Activated CD4-positive, alpha-beta T cell treated with anti-CD3 and anti-CD28 coated beads for 48 hours (primary cell): ENCODE measurements at places on chromosomes 7 and 10.
A peak's percentile ranks its signal among the peaks of the same experiment; 100 is the strongest.

DNA sequence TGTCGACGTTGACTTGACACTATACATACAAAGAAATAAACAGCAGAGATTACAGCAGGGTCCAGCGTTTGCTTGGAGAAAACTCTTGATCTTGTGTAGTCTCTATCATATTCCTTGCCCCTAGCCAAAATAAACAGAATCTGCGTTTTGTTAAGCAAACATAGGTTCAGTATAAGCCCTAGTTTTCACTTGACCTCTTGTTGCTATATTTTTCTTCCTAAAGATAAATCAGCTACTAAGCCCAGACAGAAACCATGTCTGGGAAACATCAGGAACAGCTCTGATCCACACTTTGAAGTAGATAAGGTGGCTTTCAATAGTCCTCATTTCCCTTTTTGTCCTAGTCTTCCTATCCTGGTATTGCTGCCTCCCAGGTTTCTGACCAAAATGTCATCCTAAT is 328.2 kb upstream of the MAGI2 start:
- DNase-seq = no peak

GRCh38 chr7:142356166-142356565 is 98.3 kb upstream of the PRSS58 start:
- no peak for DNase-seq

DNA sequence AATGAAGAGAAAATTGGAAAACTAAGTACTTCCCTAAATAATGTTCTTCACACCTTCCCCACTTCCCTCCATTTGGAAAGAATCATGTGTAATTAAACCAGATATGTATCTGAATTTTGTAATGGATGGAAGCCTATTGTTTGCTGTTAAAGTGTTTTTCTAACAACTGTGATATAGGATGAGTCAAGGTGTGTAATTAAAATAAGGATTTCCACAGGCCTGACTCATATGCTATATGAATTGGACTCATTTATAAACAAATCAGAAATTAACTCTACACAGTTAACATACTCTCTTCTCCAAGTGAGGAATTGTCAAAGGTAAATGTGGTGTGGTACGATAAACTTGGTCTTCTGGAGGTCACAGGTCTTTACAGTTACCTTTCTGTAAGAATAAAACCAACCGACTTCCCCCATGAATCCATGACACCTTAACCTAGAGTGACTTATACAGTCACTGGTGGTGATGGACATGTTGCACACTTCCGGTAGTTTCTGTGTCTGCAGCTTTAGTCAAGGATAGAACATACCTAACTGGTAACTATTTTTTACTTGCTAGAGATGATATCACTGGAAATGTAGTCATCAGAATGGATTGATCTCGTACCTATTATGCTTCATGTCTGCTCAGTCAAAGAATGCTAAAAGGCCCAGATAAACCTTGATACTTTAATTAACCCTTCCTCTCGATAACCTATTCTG is 12.8 kb downstream of the PNLIPRP3 start:
- no peak for DNase-seq

GRCh38 chr7:146115851-146116520 is 615 bp upstream of the CNTNAP2 start:
- DNase-seq = peak; percentile 46

DNA sequence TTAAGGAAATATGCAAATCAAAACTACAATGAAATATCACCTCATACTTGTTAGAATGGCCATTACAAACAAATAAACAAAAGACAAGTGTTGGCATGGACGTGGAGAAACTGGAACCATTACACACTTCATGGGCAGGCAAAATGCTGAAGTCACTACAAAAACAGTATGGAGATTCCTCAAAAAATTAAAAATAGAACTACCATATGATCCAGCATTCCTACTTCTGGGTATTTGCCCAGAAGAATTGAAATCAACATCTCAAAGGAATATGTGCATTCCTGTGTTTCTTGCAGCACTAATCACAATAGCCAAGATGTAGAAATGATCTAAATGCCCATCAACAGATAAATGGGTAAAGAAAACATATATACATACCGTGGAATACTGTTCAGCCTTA is 83.6 kb downstream of the NRCAM start:
- no peak for DNase-seq

GRCh38 chr7:128084896-128085608 is 53.8 kb upstream of the LRRC4 start:
- no peak for DNase-seq

DNA sequence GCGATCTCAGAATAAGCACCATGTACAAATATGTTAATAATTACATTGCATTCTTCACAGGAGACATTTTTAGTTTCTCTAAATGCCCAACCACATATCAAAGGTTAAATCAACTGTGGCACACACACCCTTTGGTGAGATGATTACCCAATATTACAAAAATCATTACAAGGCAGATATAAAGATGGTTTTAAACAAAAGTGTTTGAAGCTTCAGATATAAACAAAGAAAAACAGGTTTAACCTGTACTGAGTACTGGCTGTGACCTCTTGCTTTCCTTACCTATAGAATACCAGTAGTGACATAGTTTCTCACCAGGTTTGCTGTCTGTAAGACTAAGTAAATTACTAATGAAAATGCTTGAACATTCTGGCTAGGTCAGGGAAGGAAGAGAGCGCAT is 360.0 kb upstream of the IGFBP3 start:
- DNase-seq = no peak

DNA sequence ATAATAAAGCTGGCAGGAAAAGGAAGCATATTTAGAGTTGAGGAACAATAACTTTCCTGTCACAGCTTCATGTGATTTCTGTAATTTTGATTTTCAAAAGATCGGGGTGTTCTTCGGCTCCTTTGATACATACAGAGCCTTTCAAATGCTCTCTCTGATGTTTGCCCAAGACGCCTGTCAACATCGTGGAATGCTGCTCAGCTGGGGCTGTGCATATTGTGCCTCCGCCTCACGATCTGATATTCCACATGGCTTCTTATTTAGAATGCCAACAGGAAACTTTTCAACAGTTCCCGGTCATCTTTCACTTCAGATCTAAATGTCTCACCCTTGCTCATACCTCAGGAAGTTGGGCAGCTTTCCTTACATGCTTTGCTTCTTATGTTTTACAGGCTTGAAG is 7.3 kb downstream of the NPY start:
- no peak for DNase-seq

GRCh38 chr10:92187101-92187500 is 103.8 kb downstream of the CPEB3 start:
- no peak for DNase-seq

- DNase-seq = no peak
Measured at GRCh38 chr10:124041675-124042445, 51.5 kb downstream of the CHST15 start.

DNA sequence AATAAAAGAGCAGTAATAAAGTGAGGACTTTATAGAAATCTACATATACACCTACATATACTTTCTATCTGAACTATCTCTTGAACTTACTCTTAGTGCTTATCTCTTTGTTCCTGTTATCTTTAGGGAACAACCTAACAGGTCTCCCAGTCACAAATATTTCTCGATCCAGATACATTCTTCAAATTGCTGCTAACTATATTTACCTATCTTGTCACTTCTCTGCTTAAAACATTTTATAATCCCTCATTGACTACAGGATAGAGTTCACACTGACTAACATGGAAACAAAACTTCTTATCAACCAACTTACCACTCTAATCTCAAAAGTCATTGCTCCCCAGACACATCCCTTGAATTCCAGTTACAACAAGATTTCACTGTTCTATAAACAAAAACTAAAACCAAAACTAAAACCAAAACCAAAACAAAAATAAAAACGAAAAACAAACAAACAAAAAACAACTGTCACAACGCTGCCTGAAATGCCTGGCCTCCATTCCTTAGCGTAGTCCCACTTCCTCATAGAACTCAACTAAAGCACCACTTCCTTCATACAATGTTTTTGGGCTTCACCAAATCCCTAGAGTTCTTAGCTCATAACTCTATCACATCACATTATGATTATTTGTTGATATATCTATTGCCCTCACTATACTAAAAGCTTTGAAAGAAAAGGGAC is 134.7 kb downstream of the SEMA3D start:
- DNase-seq = no peak

- DNase-seq = no peak
Measured at GRCh38 chr7:93943816-93944540, 22.4 kb downstream of the GNG11 start.

DNA sequence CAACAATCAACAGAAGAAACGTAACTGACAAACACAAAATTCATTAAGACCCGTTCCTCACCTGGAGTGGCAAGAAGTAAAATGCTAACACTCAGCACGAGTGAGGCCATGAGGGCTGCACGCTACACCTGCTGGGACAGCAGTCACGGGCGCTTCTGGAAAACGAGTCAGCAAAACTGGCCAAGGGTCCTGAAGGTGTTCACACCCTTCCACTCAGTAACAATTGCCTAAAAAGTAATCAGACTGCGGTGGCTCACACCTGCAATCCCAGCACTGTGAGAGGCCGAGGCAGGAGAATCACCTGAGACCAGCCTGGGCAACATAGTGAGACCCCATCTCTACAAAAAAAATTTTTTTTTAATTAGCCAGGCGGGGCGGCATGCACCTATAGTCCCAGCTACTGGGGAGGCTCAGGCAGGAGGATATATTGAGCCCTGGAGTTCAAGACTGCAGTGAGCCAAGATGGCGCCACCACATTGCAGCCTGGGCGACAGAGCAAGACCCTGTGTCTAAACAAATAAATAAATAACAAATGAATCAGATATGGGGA is 199.1 kb downstream of the MAD1L1 start:
- DNase-seq = no peak

DNA sequence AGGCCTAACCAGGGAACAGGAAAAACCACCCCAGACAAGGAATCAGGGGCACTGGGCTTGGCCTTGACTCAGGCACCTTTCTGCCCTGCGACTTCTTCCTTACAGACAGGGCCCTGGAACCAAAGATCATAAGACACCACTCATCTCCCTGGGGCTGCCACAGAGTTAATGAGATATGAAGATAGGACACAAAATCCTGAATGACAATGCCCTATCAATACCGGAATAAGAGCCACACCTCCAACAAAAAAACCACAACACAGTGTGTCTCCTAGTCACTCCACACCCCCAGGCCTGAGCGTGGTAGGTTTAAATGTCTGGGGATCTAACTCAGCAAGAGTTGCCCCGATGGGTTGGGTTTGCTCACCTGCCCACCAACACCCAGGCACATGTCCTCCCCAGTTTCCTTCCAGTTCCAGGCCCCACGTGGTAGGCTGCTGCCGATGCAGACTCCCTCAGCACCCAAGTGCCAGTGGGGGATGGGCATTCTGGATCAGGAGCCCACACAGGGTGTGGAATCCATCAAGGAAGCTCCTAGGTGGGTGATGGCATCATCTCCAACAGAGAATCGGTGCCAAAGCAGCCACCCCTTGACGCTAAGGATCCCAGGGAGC is 3.9 kb downstream of the DLG5 start:
- DNase-seq = no peak

GRCh38 chr10:20870834-20871233 is 26.3 kb downstream of the NEBL start:
- DNase-seq = no peak

- no peak for DNase-seq
Measured at GRCh38 chr10:27542812-27543211, 38.7 kb downstream of the RAB18 start.

DNA sequence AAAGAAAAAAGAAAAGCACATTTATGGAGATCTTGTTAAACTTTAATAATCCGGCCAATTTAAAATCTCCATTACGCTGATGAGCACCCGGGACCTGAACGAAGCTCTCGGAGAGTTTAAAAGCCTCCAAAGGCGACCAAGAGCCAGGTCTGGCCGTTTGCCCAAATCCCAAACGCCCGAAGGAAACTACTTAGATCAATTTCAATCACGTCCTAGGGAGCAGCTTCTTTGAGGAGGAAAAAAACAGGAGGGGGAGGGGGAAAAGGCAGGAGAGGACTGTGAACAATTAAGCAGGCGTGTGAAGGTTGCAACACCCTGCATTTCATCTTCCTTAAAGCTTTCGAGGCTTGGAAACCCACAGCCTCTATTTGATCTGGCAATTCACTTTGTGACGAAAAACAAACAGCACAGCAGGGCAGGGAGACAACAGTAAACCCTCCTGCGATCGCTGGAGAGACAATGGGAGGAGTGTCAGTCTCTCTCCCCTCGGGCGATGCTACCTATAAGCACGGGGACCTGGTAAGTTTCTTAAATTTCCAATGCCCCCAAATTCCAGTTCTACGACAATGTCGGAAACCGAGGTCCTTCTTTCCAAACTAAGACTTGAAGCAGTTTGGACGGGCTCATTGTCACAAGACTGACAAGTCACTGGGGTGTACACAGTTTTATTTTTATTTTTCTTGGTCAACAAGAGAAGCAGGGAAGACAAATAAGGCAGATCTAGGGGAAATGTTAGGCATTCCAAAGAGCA is 1.2 kb downstream of the KLF6 start:
- peak; percentile 41 for DNase-seq

DNA sequence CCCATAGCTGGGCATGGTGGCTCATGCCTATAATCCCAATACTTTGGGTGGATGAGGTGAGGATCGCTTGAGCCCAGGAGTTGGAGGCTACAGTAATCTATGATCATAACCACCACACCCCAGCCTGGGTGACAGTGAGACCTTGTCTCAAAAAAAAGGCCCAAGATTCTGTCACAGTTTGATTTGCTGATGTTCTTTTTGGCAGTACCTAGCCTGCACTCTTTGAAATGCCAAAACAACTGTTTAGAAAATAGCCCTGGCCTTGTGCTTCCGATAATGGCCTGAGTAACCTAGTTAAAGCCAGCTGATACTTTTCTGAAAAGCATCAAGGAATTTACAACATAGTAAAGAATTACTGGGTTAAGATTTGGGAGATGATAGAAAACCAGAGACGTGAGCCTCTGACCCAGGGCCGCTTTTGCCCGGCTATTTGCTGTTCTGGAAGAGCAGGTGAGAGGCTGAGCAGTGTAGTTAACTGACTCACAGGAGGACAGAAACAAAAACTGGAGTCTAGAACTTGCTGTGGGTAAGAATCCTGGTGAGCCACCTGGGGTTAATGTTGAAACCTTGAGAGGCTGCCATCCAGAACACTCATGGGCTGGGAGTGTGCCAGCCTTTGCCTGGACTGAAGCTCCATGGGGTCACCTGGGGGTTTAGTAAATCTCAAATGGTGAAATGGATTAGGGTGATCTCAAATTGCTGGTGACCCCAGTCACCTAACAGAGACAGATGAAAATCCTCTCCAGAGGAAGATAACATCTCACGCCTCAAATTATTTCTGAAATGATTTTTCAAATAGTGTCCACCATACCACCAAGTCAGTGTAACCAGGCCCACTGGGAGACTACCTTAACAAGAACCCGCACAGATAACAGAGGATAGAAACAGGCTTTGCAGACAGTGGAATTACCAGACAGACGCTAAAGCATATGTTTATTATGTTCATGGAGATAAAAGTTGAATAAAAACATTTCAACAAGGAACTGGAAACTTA is 51.8 kb downstream of the GALNT11 start:
- DNase-seq = no peak

DNA sequence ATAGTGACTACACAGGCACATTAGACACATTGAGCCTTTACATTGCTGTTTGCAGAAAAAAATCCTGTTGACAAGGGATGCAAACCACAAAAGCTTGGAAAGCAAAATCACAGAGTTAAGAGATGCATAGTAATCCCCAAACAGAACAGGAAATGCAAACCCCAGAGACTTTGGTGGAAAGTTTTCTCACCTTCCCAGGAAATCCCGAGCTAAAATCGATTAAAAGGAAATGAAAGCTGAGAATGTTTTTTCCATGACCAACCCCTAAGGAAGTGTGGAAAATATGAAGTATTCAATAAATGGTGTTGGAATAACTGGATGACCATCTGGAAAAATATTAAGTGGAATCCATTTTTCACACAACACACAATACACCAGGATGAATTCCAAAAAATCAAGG is 598.7 kb downstream of the GRID1 start:
- no peak for DNase-seq
